ENCODE measurements at places on chromosomes 7 and 10. TPM values are rescaled to one million over a fixed set of nuclear protein-coding genes. Genes with fewer than 3 reads are reported as not detected.

ASZ1 gene
- not detected for total RNA-seq

FOXI2 gene
- not detected for total RNA-seq

PLPP4 gene
- total RNA-seq = 0.67 TPM

SORCS3 gene
- total RNA-seq = not detected

MYPN gene
- 0.13 TPM for total RNA-seq

LRGUK gene
- 0.94 TPM for total RNA-seq

ZPBP gene
- total RNA-seq = not detected

MMD2 gene
- total RNA-seq = not detected

ZNF800 gene
- 32.3 TPM for total RNA-seq

GRCh38 chr10:132919374-132920100, 22.8 kb downstream of the CFAP46 start:
- no peaks in the 10 kb centered on the region for H3K36me3 ChIP-seq
- H3K27me3 ChIP-seq = peaks cover 65% of the 10 kb centered on the region
- no peaks in the 10 kb centered on the region for H3K4me1 ChIP-seq

- H3K27ac ChIP-seq = no peak overlapping the region
- H3K4me3 ChIP-seq = no peak overlapping the region
Observed at GRCh38 chr10:75061709-75062505, 49.5 kb upstream of the SAMD8 start.

- H3K4me1 ChIP-seq = peaks cover 38% of the 10 kb centered on the region
- DNase-seq = peak; percentile 39
- H3K27me3 ChIP-seq = no peaks in the 10 kb centered on the region
Observed at GRCh38 chr7:80439894-80440821, 71.7 kb downstream of the GNAT3 start.

- no peaks in the 10 kb centered on the region for H3K36me3 ChIP-seq
- H3K4me3 ChIP-seq = no peak overlapping the region
- no peaks in the 10 kb centered on the region for H3K27me3 ChIP-seq
- no peak overlapping the region for H3K27ac ChIP-seq
- H3K4me1 ChIP-seq = peaks cover 32% of the 10 kb centered on the region
- no peak for DNase-seq
Observed at GRCh38 chr10:26844396-26844975, 16.3 kb downstream of the ABI1 start.

DNA sequence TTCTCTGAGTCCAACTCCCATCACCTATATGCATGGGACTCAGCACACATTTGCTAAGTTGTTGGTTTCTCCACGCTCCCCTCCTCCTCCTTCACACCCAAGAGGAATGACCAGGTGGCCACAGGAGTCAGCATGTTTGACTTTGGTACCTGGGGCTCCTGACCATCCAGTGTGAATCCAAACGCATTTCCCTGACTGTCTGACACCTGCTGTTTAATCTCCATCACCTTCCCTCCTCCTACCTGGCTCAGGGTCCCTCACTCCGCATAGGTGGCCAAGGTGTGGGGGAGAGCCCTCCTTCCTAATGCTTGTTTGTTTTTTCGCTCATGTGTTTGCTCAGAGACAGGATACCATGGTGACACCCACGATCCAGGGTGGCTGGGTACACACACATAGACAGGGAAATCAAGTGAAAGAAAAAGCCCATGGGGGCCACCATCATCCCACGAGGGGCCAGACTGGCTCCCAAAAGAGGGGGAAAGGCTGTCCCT, 194.9 kb downstream of the KCNMA1 start:
- H3K36me3 ChIP-seq = no peaks in the 10 kb centered on the region
- DNase-seq = no peak
- no peak overlapping the region for H3K4me3 ChIP-seq
- no peaks in the 10 kb centered on the region for H3K27me3 ChIP-seq
- no peaks in the 10 kb centered on the region for H3K4me1 ChIP-seq

DNA sequence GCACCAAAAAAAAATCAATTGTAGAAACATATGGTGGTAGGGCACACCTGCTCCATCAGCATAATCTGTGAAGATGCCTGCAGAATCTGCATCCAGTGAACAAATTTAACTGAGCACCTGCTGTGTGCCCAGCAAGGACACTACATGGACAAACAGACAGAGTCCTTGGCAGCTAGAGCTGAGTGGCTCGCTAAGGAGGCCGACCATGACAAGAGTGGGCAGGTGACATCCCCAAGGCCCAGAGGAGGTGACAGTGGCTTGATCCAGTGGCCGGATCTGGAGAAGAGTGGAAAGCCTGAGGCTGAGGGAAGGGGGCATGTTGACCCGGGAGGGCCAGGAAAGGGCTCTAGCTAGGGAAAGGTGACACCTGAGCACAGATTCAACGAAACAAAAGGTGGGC, 68.1 kb downstream of the MAD1L1 start:
- no peaks in the 10 kb centered on the region for H3K4me1 ChIP-seq
- H3K4me3 ChIP-seq = no peak overlapping the region
- no peak for DNase-seq

DNA sequence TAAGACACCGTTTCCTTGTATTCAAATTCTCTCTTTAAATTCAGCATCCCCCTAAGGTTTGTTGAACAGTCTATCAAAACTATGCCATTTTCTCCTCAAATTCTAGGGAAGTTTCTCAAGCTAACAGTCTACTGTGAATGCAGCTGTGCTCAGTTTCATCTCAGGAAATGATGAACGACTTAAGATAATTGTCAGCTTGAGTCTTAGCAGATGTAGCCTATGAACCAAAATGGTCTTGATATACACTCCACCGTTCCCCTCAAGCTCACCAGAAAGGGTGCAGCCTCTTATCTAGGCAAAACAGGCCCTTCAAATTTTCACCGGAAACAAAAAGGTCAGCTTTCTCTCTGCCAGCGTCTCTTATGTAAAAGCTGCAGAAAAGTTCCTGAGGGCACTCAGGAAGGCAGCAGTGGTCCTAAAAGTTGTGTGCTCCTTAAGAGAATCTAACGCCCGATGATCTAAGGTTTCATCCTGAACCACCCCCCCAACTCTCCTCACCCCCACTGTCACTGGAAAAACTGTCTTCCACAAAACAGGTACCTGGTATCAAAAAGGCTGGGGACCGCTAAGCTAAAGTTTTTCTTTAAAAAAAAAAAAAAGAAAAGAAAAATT, 2.1 kb downstream of the DNAJC9 start:
- H3K36me3 ChIP-seq = no peaks in the 10 kb centered on the region
- peak overlapping the region; percentile 93 for H3K4me3 ChIP-seq
- H3K27me3 ChIP-seq = no peaks in the 10 kb centered on the region
- H3K27ac ChIP-seq = no peak overlapping the region
- no peak for DNase-seq

DNA sequence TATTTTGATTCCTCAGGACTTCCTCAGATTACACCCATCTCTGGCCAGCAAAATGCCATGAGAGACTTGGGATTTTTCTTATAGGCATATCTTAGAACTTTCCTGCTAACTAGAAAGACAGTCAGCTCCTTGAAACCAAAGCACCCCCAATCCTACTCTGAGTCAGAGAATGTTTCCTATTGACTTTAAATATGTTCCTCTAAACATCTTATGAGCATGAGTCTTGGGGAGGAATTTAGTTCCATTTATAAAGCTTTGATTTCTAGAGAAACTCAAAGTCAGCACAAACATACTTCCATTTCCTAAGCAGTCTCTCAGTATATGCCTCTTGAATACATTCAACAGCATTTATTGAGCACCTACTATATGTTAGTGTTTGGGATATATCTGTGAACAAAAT, 128.5 kb downstream of the INHBA start:
- H3K36me3 ChIP-seq = no peaks in the 10 kb centered on the region
- H3K4me1 ChIP-seq = no peaks in the 10 kb centered on the region
- no peak overlapping the region for H3K4me3 ChIP-seq
- H3K27me3 ChIP-seq = no peaks in the 10 kb centered on the region
- no peak for DNase-seq
- H3K27ac ChIP-seq = no peak overlapping the region

- no peak for DNase-seq
- no peak overlapping the region for H3K4me3 ChIP-seq
- no peaks in the 10 kb centered on the region for H3K27me3 ChIP-seq
- H3K36me3 ChIP-seq = no peaks in the 10 kb centered on the region
- no peaks in the 10 kb centered on the region for H3K4me1 ChIP-seq
Observed at GRCh38 chr7:154338701-154339506, 286.7 kb downstream of the DPP6 start.

GRCh38 chr10:6781133-6781770, 201.2 kb upstream of the PRKCQ start:
- no peaks in the 10 kb centered on the region for H3K27me3 ChIP-seq
- H3K4me3 ChIP-seq = no peak overlapping the region
- no peak overlapping the region for H3K27ac ChIP-seq
- H3K36me3 ChIP-seq = no peaks in the 10 kb centered on the region
- no peak for DNase-seq
- no peaks in the 10 kb centered on the region for H3K4me1 ChIP-seq

DNA sequence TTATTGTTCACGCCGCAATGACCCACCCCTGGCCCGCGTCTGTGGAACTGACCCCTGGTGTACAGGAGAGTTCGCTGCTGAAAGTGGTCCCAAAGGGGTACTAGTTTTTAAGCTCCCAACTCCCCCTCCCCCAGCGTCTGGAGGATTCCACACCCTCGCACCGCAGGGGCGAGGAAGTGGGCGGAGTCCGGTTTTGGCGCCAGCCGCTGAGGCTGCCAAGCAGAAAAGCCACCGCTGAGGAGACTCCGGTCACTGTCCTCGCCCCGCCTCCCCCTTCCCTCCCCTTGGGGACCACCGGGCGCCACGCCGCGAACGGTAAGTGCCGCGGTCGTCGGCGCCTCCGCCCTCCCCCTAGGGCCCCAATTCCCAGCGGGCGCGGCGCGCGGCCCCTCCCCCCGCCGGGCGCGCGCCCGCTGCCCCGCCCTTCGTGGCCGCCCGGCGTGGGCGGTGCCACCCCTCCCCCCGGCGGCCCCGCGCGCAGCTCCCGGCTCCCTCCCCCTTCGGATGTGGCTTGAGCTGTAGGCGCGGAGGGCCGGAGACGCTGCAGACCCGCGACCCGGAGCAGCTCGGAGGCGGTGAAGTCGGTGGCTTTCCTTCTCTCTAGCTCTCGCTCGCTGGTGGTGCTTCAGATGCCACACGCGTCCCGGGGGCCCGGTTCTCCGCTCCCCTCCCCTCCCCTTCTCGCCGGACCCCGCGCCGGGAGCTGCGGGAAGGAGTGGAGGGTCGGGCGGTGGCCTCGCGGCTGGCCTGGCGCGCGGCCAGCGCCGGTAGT, at the start of gene CBX3:
TSS of gene CBX3 (plus strand) at position 499 of the 772 bp plus-strand sequence. CDS start 1,254 bp downstream, outside the sequence.
- peak within 1 kb of the TSS; percentile 98 for H3K27ac ChIP-seq
- peaks cover 30% of the 10 kb centered on the region for H3K4me1 ChIP-seq
- peak; percentile 93 for DNase-seq
- H3K36me3 ChIP-seq = peaks cover 15% of the 10 kb centered on the region
- H3K4me3 ChIP-seq = peak within 1 kb of the TSS; percentile 93

DNA sequence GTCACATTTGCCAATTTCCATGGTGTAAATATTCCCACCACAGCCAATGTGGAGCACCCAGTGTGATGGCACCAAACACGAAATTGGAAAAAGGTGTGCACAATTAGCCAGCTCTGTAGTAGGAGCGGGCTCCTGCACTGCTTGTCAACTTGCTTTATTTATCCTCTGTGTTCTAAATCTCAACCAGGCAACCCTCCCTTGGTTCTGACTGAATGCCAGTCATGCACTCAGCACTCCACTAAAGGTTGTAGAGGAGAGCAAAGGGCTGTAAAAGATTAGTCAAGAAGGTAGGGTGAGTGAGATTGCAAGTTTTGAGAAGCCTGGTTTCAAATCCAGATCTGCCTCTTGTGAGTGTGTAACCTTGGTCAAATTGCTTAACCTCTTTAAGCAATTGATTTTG, 71.5 kb upstream of the EGR2 start:
- H3K4me3 ChIP-seq = no peak overlapping the region
- H3K27ac ChIP-seq = no peak overlapping the region
- H3K36me3 ChIP-seq = no peaks in the 10 kb centered on the region
- no peaks in the 10 kb centered on the region for H3K27me3 ChIP-seq
- H3K4me1 ChIP-seq = no peaks in the 10 kb centered on the region

GRCh38 chr10:43569681-43570080, 4.7 kb downstream of the ZNF239 start:
- H3K4me1 ChIP-seq = peaks cover 8% of the 10 kb centered on the region
- H3K36me3 ChIP-seq = no peaks in the 10 kb centered on the region
- no peak overlapping the region for H3K27ac ChIP-seq

GRCh38 chr7:8378349-8379019, 54.9 kb upstream of the NXPH1 start:
- H3K4me3 ChIP-seq = no peak overlapping the region
- no peaks in the 10 kb centered on the region for H3K27me3 ChIP-seq
- DNase-seq = no peak
- no peaks in the 10 kb centered on the region for H3K4me1 ChIP-seq
- H3K27ac ChIP-seq = no peak overlapping the region

GRCh38 chr7:131424219-131424822, 96.6 kb downstream of the MKLN1 start:
- peaks cover 10% of the 10 kb centered on the region for H3K4me1 ChIP-seq
- peak; percentile 38 for DNase-seq
- H3K4me3 ChIP-seq = no peak overlapping the region
- peaks cover 19% of the 10 kb centered on the region for H3K36me3 ChIP-seq
- no peaks in the 10 kb centered on the region for H3K27me3 ChIP-seq

DNA sequence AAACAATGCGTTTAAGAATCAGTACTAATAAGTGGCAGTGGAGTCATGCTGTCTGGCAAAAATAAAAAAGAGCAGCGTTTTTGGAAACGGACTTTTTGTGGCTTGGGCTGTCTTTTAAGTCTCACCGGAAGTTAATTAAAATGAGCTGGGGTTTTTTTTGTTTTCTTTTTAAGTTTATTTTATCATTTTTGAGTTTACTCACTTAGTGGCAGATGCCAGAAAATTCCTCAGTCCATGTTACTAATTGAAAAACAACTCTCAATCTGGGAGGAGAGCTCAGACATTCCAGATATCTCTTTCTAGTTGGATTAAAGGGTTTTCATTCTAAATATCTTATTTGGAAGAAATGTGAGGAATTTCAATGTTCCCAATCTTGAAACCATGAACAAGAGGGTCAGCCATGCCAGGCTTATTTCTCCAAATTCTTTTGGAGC, 133.8 kb upstream of the AGR3 start:
- no peak overlapping the region for H3K4me3 ChIP-seq
- no peak overlapping the region for H3K27ac ChIP-seq
- H3K4me1 ChIP-seq = peaks cover 14% of the 10 kb centered on the region
- H3K36me3 ChIP-seq = no peaks in the 10 kb centered on the region
- DNase-seq = no peak
- H3K27me3 ChIP-seq = no peaks in the 10 kb centered on the region
